MCF 10A (cell line): ENCODE measurements at places on chromosomes 3 and 15. TPM values are rescaled to one million over a fixed set of nuclear protein-coding genes. Genes with fewer than 3 reads are reported as not detected.

Gene ACP3
- not detected in 2 replicates for total RNA-seq

Gene PDE12
- total RNA-seq: 23.0 and 23.1 TPM in 2 replicates

Gene ZNF80
- total RNA-seq: not detected in 2 replicates

Gene PATL2
- total RNA-seq: 0.16 and 0.71 TPM in 2 replicates

Gene CTXN2
- total RNA-seq: not detected in 2 replicates

Gene MAP1A
- total RNA-seq: 0.09 and 0.17 TPM in 2 replicates

Gene VEPH1
- 2.4 TPM in 2 replicates for total RNA-seq

Gene TPM1
- total RNA-seq: 67.8 and 70.4 TPM in 2 replicates

- DNase-seq: no peak
Measured at GRCh38 chr15:39937696-39938095, 3.8 kb downstream of the EIF2AK4 start.

- no peak for DNase-seq
Measured at GRCh38 chr3:50275141-50275995, 3.5 kb upstream of the LSMEM2 start.

- no peak for DNase-seq
Measured at GRCh38 chr3:119437691-119438258, 25.6 kb downstream of the TMEM39A start.

DNA sequence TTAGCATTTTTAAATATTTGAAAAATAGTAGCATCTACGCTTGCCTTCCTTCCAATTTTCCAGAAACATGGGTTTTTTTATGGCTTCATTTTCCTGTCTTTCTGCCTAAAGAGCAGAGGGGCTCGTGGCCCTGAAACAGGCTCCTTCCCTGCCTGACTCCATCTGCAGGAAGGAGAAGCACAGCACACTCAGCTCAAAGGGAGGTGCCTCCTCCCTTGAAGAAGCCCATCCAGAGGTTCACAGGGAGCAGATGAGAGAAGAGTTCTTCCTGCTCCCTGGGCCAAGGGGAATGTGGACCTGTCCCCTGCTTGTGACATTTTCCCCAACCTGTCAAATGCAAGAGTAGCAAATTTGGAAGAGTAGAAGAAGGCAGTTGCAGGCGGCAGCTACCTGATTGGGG is 55.8 kb downstream of the BBX start:
- DNase-seq: no peak

DNA sequence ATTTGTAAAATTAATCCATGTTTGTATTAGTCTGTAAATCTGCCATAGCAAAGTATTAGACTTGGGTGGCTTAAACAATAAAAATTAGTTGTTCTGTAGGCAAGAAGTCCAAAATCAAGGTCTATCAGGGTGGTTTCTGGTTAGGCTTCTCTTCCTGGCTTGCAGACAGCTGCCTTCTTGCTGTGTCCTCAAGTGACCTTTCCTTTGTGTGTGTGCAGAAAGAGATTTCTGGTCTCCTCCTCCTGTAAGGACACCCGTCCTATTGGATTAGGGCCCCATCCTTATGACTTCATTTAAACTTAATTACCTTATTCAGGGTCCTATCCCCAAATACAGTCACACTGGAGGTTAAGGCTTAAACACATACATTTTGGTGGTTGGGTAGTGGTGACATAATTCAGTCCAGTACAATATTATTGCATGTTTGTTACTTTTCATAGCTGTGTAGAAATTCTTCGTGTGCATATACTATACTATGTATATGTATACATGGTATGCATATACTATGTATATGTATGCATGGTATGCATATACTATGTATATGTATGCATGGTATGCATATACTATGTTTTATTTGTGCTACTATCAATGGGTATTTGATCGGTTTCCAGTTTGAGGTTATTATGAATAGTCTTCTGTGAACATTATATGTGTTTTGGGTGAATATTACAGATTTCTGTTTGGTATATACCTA is 57.9 kb upstream of the RNU6-1 start:
- no peak for DNase-seq

DNA sequence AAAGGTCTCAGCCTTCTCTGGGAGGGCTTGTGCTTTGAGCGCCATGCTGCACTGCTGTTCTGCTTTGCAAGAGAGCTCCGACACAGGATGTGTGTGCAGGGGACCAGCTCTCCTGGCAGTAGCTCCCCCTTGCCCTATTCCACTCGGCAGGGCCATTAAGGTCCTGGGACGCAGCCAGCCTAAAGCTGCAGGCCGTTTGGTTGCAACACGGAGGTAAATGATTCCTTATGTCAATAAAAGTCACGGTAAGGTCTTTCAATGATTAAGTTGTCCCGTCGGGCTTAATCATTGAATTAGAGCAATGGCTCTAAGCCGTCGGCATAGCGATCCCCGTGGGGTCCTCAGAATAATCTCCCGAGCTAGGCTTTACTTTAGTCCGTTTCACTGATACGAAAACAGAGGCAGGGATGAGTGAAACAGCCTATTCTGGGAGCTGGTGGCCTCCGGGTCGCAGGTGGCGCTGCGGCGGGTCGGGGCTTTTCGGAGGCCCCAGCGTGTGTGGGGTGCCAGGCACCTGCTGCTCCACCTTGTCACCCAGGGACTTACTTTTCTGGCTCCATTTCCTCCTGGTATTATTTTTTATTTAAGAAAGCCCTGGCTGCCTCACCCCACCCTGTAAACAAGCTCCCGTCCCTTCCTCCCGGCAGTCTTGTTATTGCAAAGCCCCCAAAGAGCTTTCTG is 525.2 kb downstream of the OCA2 start:
- DNase-seq: no peak

DNA sequence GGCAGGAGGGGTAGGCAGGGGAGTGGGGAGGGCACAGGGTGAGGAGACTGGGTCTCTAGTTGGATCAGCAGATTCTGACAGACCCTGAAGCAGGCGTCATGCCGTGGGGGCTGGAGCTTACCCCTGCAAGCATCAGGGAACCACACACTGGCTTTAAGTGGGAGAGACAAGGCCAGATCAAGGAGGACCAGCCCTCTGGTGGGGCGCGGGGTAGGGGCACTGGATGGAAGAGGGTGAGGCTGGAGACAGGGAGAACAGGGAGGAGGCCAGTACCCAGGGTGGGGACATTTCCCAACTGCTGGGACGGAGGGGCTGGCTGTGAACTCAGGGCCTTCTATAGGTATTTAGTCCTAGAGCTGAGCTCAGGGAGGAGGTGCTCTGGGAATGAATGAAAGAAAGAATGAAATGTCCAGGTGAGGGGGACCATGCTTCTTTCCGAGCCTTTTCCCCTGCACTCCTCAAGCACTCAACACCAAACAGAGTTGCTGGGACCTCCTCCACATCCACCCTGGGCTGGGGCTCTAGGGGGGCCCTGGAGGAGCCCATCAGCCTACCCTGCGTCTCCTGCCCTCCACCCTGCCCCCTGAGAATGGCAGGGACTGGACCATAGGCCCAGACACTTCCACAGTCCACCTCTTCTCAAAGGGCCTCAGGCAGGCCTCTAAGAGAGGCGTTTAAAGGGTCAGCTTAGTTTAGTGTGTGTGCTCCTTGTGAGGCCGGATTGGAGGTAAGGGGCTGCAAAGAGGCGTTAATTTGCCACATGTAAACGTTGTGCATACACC is 49.0 kb upstream of the FGD5 start:
- DNase-seq: no peak

DNA sequence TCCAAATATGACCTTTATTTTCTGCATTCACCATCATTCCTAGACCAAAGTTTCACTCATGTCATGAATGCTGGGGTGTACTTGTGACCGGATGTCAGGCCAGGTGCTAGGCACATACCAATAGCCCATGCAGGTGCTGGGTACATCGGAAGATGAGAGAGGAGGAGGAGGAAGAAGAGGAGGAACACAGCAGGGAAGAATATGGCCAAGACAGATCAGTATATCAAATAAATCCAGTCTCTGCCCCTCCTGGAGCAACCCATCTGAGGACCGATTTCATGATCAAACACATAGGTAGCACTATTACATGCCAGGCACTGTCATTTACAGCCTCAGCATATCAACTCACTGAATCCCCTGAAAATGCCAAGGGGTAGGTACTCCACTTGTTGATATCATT is 3.0 kb upstream of the WNT7A start:
- no peak for DNase-seq

GRCh38 chr3:25594007-25594502 is 70.7 kb downstream of the TOP2B start:
- peak; percentile 64 for DNase-seq

GRCh38 chr3:106635826-106636225 is 741.4 kb upstream of the CCDC54 start:
- DNase-seq: no peak

GRCh38 chr15:48510976-48511375 is 134.5 kb downstream of the FBN1 start:
- DNase-seq: no peak

DNA sequence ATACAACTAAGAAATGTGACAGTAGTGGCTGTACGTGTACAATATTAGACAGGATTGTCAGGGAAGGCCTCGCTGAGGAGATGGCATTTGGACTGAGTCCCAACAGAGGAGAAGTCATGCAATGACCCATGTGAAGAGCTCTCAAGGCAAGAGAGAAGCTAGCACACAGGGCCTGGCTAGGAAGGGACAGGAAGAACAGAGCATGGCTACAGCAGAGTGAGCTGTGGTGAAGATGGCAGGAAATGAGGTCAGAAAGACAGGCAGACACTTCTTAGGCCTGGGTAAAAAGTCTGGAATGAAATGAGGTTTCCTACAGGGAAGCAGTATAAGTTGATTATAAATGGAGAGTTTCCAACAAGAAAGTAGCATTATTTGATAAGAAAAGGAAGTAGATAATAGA is 33.2 kb upstream of the LEKR1 start:
- DNase-seq: no peak
